Liver (tissue), 10 donors: ENCODE measurements at places on chromosomes 7 and 10. TPM values are rescaled to one million over a fixed set of nuclear protein-coding genes. Genes with fewer than 3 reads are reported as not detected.
A peak's percentile ranks its signal among the peaks of the same experiment; 100 is the strongest.

- H3K36me3 ChIP-seq, result no peaks in the 10 kb centered on the region
- peak; percentile 74 for DNase-seq
- peak overlapping the region; percentile 87 for H3K27ac ChIP-seq
Observed at GRCh38 chr10:80498833-80499741, 38.6 kb upstream of the SH2D4B start.

DNA sequence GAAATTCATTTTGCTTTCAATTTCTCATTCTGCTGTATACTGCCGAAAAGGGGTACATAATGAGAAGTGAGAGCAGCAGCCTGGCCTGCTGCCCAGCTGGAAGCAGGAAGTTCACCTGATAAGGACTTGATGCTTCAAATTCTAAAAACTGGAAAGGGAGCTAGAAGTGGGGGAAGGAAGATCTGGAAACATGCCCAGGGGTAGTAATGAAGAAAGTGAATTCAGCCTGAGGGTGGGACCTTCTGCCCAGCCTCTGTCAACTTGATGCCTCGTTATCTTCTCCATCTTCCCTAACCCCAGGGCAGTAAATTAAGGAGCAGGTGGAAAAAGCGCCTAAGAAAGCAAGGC, 69.4 kb downstream of the ARMH3 start:
- no peak overlapping the region for H3K27ac ChIP-seq
- DNase-seq, result peak; percentile 36
- peaks cover 22% of the 10 kb centered on the region for H3K36me3 ChIP-seq
- H3K27me3 ChIP-seq, result no peaks in the 10 kb centered on the region

The ATP6V0A4 gene
- not detected for polyA plus RNA-seq

The RINT1 gene
- 6.9 TPM for polyA plus RNA-seq

The SFMBT2 gene
- 0.76 TPM for polyA plus RNA-seq
